ENCODE measurements at places on chromosomes 1 and 21. TPM values are rescaled to one million over a fixed set of nuclear protein-coding genes. Genes with fewer than 3 reads are reported as not detected.

Gene KCNJ15
- polyA plus RNA-seq: 71.6 TPM

DNA sequence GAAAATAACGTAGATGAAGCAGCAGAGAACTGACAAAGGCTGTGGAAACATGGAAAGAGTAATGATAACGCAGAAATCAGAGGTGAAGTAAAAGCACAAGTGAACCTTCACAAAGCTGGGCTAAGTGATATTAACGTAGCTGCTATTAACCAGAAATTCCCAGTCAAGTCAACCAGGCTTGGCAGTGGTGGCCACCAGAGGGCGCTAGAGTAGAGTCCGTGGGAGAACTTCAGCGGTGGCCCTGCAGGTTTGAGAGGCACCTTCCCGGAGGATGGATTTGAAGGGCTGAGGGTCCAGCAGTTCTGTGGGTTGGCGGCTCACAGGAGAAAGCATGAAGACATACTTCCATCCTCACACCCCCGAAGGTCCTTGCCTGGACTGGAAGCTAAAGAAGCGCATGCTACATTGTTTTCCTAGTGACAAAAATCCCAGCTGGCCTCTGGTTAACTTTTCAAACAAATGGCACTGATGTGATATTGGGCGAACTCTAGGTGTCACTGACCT lies 81.7 kb upstream of the ZNF648 start:
- H3K27ac ChIP-seq: peak overlapping the region; percentile 77
- no peak for DNase-seq
- peaks cover 41% of the 10 kb centered on the region for H3K4me1 ChIP-seq

DNA sequence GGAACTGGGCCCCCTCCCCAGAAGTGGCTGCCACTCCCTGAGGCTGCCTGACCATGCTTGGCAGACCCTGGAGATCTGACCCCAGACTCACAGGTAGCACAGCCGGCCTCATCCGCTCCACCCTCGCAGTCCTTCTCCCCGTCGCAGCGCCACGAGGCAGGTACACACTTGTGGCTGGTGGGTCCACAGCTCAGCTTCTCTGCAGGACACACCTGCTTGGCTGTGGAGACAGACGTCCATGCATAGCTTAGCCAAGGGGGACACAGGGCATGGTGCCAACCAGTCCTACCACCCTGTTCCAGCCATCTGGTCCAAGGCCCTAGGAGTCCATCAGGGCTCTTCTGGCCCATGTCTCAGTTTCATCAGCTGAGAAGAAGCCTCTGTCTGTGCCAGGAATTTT lies 42.2 kb upstream of the MAGOH start:
- H3K4me1 ChIP-seq: no peaks in the 10 kb centered on the region
- no peak for DNase-seq
- H3K27ac ChIP-seq: no peak overlapping the region
- H3K4me3 ChIP-seq: no peak overlapping the region

Gene VAMP4
- polyA plus RNA-seq: 8.2 TPM

DNA sequence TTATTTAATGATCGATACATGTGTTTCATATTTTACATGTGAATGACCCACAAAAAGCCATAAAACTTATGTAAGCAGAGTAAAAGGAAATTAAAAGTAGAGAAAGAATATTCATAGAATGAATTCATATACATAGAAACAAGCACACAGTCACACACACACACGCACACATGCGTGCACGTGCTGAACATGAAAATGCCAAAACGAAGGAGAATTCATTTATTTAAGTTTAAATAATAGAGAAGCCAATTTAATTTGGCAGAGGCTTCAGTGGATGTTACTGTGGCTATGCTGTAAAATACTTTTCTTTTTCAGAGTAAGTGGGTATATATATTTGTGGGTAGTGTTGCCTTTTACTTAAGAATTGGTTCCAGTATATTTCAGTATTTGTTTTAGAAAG lies 145.0 kb upstream of the C21orf91 start:
- no peak overlapping the region for H3K27ac ChIP-seq
- no peaks in the 10 kb centered on the region for H3K36me3 ChIP-seq
- no peaks in the 10 kb centered on the region for H3K4me1 ChIP-seq
- H3K27me3 ChIP-seq: no peaks in the 10 kb centered on the region

GRCh38 chr1:206824331-206824730 lies 41.1 kb upstream of the IL20 start:
- H3K36me3 ChIP-seq: no peaks in the 10 kb centered on the region
- no peaks in the 10 kb centered on the region for H3K27me3 ChIP-seq
- H3K4me1 ChIP-seq: peaks cover 15% of the 10 kb centered on the region
- H3K27ac ChIP-seq: no peak overlapping the region

- no peak overlapping the region for H3K27ac ChIP-seq
- H3K4me3 ChIP-seq: no peak overlapping the region
- H3K4me1 ChIP-seq: no peaks in the 10 kb centered on the region
Observed at GRCh38 chr1:208781391-208782045, 537.3 kb upstream of the PLXNA2 start.

DNA sequence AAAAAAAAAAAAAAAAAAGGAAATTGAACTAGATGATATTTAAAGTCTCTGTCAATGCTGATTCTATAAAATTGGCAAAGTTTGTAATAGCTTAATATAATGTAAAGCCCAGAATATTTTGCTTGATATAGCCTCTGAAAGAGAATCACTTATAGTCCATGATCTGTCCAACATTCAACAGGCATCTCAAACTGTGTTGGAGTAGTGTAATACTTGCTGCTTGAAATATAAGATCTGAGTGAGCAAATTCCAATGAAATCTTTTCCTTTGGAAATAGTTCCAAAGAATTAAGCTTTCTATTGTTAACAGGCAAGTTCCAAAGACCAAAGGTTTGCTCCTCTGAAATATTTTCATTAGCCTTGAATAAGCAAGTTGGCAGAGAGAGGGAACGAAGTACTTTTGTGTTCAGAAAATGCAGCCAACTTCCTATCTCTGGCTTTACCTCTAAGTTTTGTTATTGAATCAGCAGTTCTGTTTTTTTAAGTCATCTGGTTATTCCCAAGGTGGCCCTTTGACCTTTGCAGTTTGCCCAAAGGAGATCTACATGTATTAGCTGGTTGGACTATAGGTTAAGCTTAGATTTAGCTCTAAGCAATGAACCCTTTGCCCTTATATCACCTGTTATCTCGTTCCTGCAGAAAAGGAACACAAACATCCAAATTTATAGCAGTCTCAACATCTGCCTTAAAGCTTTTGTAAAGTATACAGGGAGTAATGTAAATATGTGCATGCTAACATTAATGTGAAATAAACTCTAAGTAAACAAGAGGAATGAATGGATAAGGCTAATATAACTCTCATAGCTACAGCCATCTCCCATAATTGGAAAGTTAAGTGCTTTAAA lies 24.4 kb upstream of the CEP350 start:
- no peak for DNase-seq
- peaks cover 11% of the 10 kb centered on the region for H3K4me1 ChIP-seq
- H3K36me3 ChIP-seq: no peaks in the 10 kb centered on the region
- H3K27ac ChIP-seq: no peak overlapping the region
- no peak overlapping the region for H3K4me3 ChIP-seq
- H3K27me3 ChIP-seq: no peaks in the 10 kb centered on the region

Gene SLC2A5
- 0.16 TPM for polyA plus RNA-seq

GRCh38 chr1:220420726-220421125 lies 107.2 kb upstream of the MARK1 start:
- no peaks in the 10 kb centered on the region for H3K4me1 ChIP-seq
- no peaks in the 10 kb centered on the region for H3K27me3 ChIP-seq
- no peak overlapping the region for H3K27ac ChIP-seq
- H3K4me3 ChIP-seq: no peak overlapping the region
- no peaks in the 10 kb centered on the region for H3K36me3 ChIP-seq

Gene C1orf216
- 10.4 TPM for polyA plus RNA-seq

GRCh38 chr1:50423670-50424000 lies 392 bp upstream of the DMRTA2 start:
- peaks cover 100% of the 10 kb centered on the region for H3K27me3 ChIP-seq
- H3K27ac ChIP-seq: no peak overlapping the region
- no peaks in the 10 kb centered on the region for H3K4me1 ChIP-seq
- DNase-seq: no peak
- H3K4me3 ChIP-seq: no peak overlapping the region

Gene IL19
- not detected for polyA plus RNA-seq

DNA sequence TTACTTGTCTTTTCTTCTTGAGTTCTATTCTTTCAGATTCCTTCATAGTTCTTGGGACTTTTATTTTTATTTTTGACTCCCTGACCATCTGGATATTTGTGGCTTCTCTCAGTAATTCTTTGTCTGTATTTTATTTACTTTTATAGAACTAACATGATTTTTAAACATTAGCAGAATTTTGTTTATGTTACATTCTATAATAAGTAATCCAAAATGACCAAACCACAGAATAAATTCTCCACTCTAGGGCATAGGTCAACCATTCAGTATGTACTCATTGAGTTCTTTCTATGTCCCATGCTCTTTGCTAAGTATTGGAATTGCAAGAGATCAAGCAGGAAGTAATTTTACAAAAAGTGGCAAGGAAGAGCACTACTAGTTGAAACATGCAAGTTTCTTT lies 969.0 kb downstream of the TTLL7 start:
- peaks cover 17% of the 10 kb centered on the region for H3K4me1 ChIP-seq
- H3K4me3 ChIP-seq: no peak overlapping the region

DNA sequence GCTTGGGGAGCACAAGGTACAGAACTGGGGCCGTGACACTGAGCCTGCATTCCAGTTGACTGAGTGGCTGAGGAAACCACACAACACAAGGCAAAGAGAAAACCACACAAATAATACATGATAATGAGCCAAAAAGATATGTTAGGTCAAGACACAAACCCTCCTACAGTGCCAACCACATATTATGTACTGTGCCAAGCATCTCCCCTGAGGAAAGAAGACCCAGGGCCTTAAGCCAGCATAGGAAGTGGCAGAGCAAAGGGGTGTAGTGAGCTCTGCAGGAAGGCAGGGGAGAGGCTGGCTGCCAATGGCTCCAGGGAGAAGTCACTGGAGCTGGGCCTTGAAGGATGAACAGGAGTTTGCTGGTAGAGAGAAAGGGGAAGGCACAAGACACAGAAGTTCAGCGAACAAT lies 28.2 kb downstream of the CTNNBIP1 start:
- H3K4me3 ChIP-seq: no peak overlapping the region
- no peaks in the 10 kb centered on the region for H3K27me3 ChIP-seq
- no peak for DNase-seq
- H3K4me1 ChIP-seq: peaks cover 57% of the 10 kb centered on the region
- H3K27ac ChIP-seq: peak overlapping the region; percentile 46
- H3K36me3 ChIP-seq: peaks cover 34% of the 10 kb centered on the region

DNA sequence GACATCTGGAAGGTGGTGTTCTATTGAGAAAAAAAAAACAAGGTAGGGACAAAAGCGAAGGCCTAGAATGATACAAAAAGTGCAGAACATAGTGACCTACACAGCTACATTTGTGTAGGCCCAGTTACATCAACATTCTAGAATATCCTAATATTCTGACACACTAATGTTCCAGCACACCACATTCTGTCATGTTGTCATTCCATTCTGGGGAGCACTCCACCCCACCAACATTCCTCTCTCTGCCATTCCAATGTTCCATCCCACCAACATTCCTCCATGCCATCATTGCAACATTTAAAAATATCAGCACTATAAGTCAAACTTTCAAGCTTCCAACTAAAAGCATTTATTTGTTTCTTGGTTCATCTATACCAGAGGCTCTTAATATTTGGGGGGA lies 28.5 kb downstream of the COA7 start:
- H3K27ac ChIP-seq: no peak overlapping the region
- H3K4me1 ChIP-seq: peaks cover 55% of the 10 kb centered on the region
- no peaks in the 10 kb centered on the region for H3K27me3 ChIP-seq
- no peaks in the 10 kb centered on the region for H3K36me3 ChIP-seq
- no peak overlapping the region for H3K4me3 ChIP-seq

GRCh38 chr1:117568999-117569398 lies 36.8 kb upstream of the TENT5C start:
- DNase-seq: no peak
- no peaks in the 10 kb centered on the region for H3K4me1 ChIP-seq

DNA sequence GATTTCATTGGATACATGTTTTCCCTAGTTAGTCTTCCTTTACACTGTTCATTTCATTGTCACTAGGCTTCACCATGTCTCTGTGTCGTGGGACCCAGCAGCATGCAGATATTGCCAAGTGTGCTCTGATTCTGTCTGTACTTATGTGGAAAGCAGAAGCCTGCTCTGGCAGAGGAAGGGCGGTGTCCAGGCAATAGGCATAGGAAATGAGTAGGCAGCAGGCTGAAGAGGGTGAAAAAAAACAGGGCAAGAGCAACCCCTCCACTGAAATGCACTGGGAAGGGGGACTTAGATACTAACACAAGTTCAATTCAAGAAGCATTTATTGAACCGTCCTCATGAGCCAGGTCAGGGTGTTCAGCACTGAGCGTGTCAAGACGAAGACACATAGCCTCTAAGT lies 85.2 kb upstream of the VAV3 start:
- H3K27ac ChIP-seq: no peak overlapping the region
- no peak for DNase-seq
- H3K4me1 ChIP-seq: peaks cover 25% of the 10 kb centered on the region
- H3K27me3 ChIP-seq: no peaks in the 10 kb centered on the region
- no peak overlapping the region for H3K4me3 ChIP-seq

- no peak overlapping the region for H3K27ac ChIP-seq
- DNase-seq: no peak
- no peak overlapping the region for H3K4me3 ChIP-seq
- H3K27me3 ChIP-seq: no peaks in the 10 kb centered on the region
Observed at GRCh38 chr1:183689762-183690204, 36.7 kb upstream of the APOBEC4 start.

Data from keratinocyte (primary cell).